LHCN-M2 (cell line): ENCODE measurements at places on chromosomes 6 and 20. TPM values are rescaled to one million over a fixed set of nuclear protein-coding genes. Genes with fewer than 3 reads are reported as not detected.

- DNase-seq, result no peak
Observed at GRCh38 chr6:29723666-29724588, 693 bp downstream of the HLA-F start.

GRCh38 chr6:106426250-106426970 lies 65.9 kb downstream of the CRYBG1 start:
- no peak for DNase-seq

Gene DNAAF9
- total RNA-seq, result 6.9 and 7.3 TPM in 2 replicates

DNA sequence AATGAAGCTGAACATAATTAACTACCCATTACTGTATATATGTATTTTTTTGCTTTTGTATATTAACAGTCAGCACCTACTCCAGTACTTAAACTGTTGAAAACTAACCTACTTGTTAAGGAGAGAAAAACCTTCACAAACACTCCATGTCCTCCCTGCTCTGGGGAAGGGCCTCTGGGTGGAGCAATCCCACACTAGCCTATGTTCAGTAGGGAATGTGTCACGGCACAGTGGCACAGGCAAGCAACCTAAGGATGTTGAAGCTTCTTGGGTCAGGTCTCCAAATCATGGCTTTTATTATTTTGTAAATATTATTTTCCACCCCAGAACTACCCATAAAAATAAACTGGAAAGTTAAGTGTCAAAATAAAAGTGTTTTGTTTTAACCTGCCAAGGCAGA lies 5.3 kb downstream of the MAN1A1 start:
- no peak for DNase-seq

DNA sequence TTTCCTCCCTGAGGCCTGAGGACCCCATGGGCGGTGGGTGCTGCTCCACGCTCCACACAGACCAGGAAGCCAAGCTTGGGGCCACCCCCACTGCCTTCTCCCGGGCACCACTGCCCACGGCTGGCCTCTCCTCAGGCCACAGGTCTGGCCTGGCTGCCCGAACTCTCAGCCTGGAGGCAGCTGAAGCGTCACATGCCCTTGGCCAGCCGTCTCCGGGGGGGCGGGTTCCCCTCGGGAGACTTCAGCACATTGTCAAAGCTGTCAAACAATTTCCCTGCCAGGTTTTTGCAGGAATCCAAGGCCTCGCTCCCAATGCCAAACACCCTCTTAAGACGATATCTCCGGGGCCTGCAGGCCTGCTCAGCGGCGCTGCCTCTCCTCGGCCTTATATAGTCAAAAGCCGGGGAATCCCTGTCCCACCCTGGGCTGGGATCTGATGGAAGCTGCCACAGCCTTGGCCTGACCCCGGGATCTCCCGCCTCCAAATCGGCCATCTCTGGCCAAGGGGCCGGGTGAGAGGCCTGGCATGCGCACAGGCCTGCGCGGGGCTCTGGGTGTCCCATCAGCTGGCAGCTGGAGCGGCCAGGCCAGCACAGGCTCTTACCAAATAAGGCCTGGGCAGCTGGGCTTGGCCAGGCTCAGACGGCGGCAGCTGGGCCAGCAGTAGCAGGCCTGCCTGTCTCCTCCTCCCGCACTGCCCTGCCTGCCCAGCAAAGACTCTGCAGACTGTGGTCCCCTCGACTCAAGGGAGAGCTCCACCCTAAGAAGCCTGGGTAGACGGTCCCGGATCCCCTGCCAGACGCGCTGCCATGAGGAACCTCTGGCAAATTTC lies 49.7 kb downstream of the RBM38 start:
- peak; percentile 78 for DNase-seq

DNA sequence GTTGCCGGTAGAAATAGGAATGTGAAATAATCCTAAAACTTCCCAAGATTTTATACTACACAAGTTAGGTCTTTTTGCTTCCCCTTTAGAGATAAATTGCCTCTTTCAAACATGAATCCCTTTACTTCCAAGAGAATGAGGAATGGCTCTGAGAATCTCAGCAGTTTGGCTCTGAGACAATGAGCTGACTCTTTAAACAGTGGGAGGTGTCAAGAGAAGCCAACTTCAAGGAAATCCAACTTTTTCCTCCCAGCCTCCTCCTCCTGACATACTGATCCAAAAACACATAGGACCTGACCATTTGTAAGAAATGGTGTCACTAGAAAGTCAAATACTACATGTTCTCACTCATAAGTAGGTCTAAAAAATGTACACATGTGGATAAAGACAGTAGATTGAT lies 154.2 kb downstream of the ALDH8A1 start:
- DNase-seq, result no peak
